ENCODE measurements at places on chromosomes 4 and X.

GRCh38 chr4:4529392-4529791 is 12.5 kb downstream of the STX18 start:
- no peak for DNase-seq

DNA sequence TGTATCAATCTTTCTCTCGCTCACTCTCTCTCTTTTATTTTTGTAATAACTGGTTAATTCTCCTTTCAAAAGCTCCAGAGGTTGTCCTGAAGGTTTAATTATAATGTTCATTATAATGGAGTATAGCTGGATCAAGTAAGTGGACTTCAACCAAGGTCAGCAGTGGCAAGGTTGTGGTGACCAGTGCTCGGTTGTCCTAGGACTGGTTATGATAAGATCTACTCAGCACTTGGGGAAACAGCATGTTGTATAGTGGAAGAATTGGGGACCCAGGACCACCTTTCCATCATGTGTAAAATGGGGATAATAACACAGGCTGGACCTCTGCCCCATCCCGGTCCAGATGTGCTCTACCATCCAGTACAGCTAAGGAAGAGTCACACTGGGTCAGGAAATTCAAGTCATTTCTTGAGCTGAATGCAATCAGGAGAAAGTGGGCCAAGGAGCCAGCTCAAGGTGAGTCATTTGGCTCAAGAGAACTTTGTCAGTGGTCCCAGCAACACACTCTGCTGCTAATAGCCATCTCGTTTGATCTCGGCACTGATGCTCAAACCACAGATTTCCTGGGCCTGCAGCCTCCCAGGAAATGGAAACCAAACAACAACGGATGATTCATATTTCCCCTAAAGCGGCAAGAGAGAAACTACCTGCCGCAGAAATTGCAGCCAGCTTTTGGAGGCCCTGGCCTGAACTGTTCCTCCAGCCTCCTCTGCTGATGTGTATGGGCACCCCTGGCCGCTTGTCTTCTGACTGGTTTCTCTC is 123.6 kb upstream of the RBPJ start:
- peak; percentile 99 for DNase-seq

GRCh38 chrX:104112326-104112951 is at the start of gene ZCCHC18:
ZCCHC18 (plus strand) TSS chrX:104112523; CDS start chrX:104114112, 1,589 bp downstream.
- DNase-seq, result peak; percentile 5

DNA sequence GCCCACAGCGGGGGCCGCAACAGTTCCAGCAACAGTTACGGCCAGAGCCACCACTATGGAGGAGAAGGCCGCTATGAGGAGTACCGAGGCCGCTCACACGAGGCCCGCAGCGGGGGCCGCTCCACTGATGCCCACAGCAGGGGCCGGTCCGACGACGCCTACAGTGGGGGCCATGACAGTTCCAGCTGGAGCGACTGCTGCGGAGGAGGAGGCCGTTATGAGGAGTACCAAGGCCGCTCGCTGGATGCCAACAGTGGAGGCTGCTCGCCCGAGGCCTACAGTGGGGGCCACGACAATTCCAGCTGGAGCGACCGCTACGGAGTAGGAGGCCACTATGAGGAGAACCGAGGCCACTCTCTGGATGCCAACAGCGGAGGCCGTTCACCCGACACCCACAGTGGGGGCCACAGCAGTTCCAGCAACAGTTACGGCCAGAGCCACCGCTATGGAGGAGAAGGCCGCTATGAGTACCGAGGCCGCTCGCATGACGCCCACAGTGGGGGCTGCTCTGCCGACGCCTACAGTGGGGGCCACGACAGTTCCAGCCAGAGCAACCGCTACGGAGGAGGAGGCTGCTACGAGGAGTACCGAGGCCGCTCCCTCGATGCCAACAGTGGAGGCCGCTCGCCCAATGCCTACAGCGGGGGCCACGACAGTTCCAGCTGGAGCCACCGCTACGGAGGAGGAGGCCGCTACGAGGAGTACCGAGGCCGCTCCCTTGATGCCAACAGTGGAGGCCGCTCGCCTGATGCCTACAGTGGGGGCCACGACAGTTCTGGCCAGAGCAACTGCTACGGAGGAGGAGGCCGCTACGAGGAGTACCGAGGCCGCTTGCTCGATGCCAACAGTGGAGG is 1.7 kb downstream of the RBMXL3 start:
- DNase-seq, result no peak

DNA sequence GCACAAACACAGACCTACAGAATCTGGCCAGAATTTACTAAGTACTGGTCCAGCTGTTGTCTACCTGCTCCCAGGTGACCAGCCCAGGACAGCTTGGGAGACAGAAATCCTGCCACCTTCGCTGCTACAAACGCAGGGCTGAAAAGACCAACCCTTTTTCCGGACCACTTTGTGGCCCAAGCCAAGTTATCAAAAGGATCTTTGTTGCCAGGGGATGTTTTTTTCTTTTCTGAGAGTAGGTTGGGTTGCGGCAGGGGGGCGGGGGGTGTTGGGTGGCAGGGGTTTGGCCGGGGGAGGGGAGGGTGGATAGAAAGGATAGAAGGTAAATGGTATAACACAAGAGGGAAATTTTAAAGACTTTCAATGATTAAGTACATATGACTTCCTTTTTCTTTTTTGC is 63.4 kb downstream of the STOX2 start:
- DNase-seq, result no peak

DNA sequence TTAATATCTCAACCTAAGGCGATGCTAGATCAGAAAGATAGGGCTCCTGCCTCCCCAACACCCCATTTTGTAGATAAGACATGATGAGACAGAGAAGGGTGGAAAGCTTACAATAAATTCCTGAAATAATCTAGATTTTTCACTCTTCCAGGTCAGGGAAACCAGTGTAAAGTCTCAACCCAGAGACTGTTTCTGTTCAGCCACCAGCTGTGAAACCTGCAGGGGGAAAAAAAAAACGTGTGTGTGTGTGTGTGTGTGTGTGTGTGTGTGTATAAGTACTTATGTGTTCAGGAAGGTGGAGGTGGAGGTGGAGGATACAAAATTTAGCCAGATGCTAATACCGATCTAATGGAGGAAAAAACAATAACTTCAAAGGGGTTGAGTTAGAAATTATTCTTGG is 773 bp upstream of the ITM2A start:
- DNase-seq, result no peak

DNA sequence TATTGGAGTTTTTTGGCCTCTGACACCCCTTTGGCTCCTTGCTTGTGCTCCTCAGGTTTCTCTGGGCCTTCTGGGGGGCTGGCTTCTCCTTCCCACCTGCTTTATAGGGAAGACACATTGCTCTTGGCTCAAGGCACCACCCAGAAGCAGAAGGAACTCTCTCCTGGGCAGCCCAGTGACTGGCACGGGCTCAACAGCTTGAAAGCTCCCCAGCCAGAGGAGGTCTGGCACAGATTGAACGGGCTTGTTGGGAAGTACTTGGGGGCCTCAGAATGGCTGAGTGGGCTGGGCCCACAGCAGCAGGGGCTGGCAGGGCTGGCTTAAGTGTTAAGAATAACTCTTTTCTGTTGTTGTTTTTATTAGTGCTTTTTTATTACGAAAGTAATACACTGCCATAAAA is 11.2 kb upstream of the ZNF185 start:
- DNase-seq, result no peak

GRCh38 chr4:7660176-7661039 is 225.7 kb upstream of the PSAPL1 start:
- no peak for DNase-seq

DNA sequence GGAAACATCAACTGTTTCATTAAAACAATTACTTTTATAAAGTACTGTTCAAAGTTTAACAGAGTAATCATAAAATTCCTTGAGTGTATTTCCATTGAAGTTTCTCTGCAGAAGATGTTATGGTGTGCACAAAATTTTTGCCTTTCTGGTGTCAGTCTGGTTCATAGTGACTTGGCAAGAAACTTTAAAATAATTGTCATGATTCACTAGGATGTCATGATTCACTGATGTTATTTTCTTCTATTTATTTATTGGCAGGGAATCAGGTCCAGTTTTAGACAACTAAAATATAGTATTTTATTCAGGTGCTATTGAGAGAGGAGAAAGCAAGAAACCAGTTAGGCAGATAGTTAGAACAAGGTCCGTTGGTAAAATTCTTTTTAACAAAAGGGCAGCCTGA is 3.8 kb downstream of the UGT2A1 start:
- no peak for DNase-seq

- no peak for DNase-seq
Observed at GRCh38 chr4:38904090-38904666, 36.6 kb downstream of the FAM114A1 start.

- DNase-seq, result no peak
Observed at GRCh38 chrX:45140812-45141211, 59.9 kb downstream of the DIPK2B start.

DNA sequence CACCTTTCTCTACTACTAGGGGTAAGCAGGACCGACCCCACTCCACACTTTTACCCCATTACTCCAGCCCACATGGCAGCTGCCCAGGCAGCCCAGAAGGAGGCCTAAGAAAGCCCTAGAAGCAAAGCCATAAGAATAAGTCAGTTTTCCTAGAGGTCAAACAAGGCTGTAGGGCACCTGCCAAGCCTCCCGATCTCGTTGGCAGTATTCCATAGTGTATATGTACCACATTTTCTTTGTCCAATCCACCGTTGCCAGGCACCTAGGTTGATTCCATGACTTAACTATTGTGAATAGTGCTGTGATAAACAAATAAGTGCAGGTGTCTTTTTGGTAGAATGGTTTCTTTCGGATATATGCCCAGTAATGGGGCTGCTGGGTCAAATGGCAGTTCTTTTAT is 54.2 kb downstream of the RHOXF2B start:
- no peak for DNase-seq

DNA sequence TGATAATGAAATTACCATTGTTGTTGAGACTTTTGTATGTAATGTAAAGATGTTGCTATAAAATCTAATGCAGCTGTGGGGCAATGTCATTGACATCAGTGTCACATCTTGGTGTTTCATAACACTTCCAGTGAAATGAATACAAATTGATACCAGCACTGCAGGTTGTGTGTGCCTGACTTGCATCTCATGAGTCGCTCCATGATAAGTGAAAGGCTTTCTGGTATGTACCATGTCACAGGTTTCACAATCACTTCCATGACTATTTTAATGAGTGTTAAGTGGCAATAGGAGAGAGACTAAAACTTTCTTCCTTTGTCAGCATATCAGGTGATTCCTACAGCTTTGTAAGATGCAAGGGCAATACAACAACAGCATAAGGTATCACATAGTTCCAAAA is 94.4 kb downstream of the ABCB7 start:
- no peak for DNase-seq

- no peak for DNase-seq
Observed at GRCh38 chrX:1027680-1028079, 184.8 kb downstream of the CRLF2 start.

DNA sequence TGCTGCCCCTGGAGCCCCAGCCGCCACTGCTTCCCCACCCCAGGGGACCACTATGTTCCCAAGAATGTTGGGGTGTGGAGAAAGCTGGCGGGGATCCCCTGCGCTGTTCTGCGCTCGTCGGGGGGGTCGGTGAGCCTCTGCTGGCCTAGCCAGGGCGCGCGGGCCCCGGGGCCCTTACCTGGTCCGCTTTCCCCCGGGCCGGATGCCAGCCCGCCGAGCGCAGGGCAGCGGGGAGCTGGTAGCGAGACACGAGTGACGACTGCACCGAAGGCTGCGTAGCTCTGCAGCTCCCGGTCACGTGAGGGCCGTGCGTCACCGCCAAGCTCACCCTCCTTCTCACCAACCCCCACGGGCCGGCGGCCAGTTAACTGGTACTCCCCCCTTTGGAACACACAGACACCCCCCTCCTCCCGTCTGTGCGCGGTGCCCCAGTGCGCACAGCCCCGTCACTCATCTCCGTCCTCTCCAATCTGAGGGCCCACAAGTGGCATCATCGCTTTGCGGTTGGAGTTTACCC is at the start of gene BEX1:
Gene BEX1 (minus strand): TSS at position 254 of the 517 bp plus-strand sequence. CDS start 897 bp downstream, outside the sequence.
- peak; percentile 32 for DNase-seq

- no peak for DNase-seq
Observed at GRCh38 chr4:173146456-173146855, 22.2 kb upstream of the GALNT7 start.

- no peak for DNase-seq
Observed at GRCh38 chr4:8307121-8307520, 37.6 kb downstream of the HTRA3 start.

GRCh38 chr4:183503497-183504063 is 1.3 kb upstream of the ING2 start:
- peak; percentile 30 for DNase-seq

- DNase-seq, result no peak
Observed at GRCh38 chr4:36004204-36004851, 240.0 kb downstream of the ARAP2 start.

- DNase-seq, result no peak
Observed at GRCh38 chrX:46278572-46278971, 266.6 kb downstream of the ZNF674 start.

DNA sequence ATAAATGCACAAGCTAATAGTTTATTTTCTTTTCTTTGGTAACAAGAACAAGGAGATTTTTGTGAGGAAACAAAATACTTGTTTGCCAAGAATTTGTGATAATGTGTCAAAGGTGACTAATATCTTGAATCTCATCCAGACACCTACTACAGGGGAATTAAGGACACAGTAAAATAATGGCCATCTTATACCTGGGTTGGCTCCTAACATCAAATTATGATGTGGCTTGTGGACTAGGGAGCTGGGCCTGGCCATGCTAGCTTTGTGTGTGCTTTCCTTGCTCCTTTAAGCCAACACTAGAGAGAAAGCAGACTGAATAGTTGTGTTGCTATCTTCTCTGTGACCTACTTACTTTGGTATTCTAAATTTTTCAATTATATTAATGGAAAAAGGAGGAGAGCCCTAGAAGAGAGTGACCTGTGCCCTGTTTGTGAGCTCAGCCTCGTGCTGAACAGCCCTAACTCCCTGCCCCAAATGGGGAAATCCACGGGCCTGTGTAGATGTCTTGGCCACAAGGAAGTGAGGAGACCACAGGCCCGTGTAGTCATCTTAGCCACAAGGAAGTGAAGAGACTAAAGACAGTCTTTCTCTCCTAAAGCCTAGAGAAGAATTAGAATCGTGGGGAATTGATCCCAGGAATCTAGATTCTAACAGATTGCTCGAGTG is 23.3 kb downstream of the ARHGAP24 start:
- peak; percentile 36 for DNase-seq

GRCh38 chr4:112651641-112652040 is 14.7 kb downstream of the LARP7 start:
- DNase-seq, result no peak

DNA sequence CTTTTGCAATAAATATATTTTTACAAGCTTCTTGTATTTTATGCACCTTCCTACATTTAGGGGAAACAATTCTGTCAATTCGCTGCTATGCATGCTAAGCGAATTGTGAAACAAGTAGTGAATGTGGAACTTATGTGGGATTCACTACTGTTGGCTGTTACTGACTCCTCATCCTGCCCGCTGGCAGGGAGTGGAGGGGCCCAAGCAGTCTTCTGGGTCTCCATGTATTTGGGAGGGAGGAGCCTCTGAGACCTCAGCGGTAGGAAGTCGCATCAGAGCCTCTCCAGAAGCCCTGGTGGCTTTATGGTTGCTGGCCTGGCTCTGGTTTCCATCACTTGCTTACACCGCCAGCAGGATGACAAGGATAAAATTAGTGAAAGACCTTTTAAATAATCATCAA is 3.7 kb upstream of the SETD7 start:
- DNase-seq, result no peak

GRCh38 chr4:185015108-185015507 is 3.2 kb upstream of the HELT start:
- no peak for DNase-seq

Measured in A172 (cell line).